ENCODE measurements at places on chromosomes 13 and 19.

DNA sequence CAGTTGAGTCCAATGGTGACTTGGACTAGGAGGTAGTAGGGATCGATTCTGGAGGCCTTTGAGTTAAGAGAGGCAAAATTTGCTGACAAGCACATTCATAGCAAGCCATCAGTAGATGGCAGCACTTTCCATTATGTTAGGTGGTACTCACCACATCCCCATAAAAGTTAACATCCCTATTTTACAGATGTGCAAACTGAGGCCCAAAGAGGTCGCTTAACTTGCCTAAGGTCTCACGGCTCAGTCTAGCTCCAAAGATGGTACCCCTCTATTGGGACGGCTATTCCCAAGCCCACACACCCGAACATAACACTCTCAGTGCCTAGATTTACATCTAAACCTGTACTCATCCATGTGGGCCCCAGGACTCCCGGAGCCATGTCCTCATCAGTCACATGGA is 21.5 kb upstream of the FOSB start:
- DNase-seq: no peak

GRCh38 chr13:46975173-46975572 is 78.3 kb upstream of the HTR2A start:
- DNase-seq: no peak

DNA sequence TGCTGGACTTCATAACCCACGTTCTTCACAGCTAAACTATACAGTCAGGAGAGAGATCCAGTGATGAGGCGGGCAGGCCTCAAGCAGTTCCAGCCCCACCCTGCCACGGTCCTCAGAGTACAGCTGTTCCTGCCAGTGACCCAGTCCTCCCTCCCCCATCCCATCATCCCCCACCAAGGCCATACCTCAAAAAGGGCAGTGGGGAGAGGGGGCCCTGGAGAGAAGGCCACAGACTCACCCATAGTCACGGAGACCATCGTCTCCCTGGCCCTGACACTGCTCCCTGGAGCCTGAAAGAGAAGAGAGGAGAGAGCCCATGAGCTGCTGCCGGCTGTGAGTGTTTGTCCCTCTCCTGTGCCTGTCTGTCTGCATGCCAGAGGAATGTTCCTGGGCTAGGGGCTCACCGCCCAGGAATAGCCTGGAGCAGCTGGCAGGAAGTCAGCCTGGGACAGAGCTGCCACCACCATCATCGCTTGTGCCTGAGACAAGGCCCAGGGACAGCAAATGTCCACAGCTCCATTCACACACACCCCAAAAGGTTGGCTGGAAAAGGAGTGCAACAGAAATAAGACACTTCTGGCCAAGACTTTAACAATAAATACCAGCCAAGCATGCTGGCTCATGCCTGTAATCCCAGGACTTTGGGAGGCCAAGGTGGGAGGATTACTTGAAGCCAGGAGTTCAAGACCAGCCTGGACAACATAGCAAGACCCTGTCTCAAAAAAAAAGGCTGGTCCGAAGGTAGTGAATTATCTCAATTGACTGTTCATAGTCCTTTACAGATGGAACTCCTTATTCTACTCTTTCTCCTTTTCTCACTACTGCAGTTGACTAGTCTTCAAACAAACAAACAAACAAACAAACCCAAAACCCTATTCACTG is 6.4 kb downstream of the C19orf47 start:
- DNase-seq: peak; percentile 10

DNA sequence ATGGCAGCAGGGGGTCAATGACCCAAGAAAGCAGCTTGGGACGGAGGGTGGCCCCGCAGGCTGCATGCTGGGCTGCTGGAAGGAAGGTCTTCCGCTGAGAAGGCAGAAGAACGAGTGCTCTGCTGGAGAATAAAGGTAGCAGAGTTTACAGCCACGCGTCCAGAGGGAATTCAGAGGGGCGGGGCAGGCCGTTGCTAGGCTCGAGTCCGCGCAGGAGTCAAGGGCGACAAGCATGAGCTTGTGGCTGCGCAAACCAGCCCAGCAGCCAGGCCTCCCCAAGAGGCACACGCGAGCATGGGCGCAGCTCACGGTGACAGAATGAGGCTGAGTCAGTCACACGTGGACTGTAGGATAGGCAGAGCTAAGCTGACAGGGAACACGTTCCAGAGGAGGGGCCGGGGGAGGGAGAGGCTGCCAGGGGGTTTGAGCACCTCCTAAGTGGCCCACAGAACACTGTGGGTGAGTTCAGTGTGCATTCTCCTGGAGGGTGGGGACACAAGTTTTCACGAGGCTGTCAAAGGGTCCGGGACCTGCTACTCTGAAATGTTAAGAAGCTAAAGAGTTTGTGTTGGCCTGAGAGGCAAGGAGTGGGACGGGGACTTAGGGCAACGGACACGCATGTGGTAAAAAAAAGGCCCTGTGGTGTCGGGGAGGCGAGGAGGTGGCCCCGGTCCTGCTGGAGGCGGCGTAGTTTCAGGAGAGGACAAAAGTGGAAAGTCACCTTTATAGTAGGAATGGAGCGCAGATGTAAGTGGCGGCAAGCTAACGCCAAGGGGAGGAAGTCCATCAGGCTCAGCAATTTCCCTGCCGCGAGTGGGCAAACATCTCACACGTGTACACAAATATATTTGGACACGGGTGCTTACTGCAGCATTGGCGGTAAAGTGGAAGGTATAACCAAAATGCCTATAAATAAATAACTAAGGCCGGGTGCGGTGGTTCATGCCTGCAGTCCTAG is 17.7 kb downstream of the RFX2 start:
- DNase-seq: peak; percentile 77

- DNase-seq: no peak
Measured at GRCh38 chr13:30354493-30355383, 47.4 kb upstream of the KATNAL1 start.

DNA sequence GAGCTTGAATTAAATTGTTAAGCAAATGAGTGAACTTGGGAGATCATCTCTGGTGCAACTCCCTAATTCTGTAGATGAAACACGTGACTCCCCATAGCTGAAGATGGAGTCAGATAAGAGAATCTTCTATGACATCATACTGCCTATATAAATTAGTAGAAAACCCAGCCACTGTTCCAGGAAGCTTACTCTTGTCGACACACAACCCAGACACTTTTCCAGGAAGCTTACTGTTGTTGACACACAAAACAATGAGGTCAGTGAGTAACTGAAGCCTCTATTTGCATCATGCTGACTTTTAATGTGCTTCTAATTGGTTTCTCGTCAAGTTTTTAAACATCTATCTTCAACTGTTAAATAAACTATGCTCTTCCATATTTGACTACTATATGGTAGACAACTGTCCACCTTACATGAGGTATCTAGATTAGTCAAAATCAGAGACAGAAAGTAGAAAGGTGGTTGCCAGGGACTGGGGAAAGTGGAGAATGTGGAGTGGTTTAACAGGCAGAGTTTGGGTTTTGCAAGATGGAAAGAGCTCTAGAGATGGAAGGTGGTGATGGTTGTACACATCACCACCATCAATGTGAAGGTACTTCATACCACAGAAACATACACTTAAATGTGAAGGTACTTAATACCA is 168.2 kb downstream of the FGF14 start:
- no peak for DNase-seq

- no peak for DNase-seq
Measured at GRCh38 chr13:98385606-98386005, 191.3 kb downstream of the STK24 start.

DNA sequence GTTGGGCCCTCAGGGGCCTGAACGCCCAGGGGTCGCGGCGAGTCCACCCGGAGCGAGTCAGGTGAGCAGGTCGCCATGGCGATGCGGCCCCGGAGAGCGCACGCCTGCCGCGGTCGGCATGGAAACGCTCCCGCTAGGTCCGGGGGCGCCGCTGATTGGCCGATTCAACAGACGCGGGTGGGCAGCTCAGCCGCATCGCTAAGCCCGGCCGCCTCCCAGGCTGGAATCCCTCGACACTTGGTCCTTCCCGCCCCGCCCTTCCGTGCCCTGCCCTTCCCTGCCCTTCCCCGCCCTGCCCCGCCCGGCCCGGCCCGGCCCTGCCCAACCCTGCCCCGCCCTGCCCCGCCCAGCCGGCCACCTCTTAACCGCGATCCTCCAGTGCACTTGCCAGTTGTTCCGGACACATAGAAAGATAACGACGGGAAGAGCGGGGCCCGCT is at the start of gene CCNA1:
Gene CCNA1, plus strand, starts transcription at position 390 of the 439 bp plus-strand sequence. CDS start 562 bp downstream, outside the sequence.
- DNase-seq: no peak

DNA sequence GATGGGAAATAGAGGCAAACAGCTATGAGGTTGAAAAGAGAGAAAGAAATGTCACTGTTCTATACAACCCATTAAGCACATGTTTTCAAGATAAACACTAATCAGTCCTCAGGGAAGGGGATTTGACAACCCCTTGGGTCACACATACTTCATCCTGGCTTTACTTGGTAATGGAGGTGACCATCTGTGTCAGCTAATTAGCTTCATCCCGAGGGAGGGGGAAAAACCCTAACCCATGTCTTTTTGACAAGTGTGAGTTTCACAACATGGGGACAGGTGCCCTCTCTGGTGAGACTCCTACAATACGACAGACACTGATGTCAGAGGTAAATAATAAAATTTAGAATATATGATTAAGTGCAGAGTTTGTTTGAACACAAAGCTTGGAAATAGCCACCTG is 43.1 kb downstream of the ZNF611 start:
- no peak for DNase-seq

DNA sequence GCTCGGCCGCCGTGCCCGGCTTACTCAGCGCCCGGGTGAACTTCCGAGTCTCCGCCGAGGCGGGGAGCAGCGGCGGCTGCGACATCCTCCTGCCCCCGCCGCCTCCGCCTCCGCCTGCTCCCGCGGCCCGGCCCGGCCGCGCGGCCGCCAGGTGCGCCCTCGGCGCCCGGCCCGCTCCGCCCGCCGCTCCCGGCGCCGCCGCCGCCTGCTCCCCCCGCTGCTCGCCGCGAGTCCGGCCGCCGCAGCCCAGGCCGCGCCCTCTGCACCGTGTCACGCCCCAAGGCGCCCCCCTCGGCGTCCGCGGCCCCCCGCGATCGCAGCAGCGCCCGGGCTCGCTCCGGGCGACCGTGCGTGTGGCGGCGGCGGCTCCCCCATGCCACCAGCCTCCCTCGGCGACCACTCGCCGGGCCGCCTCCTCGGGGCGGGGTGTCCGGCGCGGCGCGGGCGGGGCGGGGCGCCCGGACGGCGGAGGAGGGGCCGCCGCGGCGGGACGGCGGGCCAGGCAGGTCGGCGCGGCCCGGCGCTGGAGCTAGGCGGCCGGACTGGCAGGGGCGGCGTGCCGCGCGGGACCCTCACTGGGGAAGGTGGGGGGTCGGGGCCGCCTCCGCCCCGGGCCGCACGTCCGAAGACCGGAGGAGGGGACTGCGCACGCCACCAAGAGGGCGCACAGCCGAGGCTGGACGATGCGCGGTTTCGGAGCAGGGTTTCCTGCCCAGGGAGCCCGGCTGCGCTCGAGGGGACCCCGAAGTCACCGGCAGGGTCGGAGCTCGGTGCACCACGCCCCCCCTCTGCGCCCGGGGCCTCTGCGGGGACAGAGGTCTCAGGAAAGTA is 108.6 kb upstream of the DOCK9 start:
- peak; percentile 57 for DNase-seq

- no peak for DNase-seq
Measured at GRCh38 chr19:3392480-3392879, 26.1 kb downstream of the NFIC start.

DNA sequence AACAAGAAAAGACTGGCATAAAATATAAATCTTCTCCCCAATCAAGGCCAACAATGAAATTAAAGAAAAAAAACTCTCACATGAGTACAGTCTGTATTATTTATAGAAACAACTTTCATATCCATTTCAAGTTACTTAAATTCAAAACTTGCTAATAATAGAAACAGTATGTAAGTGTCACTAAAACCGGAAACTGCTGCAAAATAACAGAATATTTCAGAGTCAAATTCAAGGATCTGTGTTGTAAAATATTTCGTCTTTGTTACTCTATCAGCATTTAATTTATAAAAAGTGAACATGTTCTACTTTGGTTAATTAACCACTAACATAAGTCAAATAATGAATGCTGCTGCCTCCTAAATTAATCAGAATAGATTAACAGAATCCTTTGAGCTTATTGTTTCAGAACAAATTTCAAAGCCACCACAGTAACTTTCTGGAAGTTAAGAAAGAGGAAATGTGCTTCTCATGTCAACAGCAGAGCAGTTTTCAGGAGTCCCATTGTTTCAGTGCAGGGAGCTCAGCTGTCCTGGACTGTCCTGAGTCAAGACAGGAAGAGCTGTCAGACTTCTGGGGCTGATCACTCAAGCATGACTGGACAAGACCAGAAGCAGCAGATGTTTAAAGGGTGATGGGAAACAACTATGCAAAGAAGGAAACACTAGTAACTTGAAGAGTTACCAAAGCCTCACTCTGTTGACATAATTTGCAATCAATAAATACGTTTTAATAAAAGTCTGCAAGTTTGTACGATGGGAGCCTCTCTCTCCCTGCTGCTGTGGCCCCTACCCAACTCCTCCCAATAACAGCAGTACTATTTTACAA is 76.9 kb downstream of the FOXO1 start:
- peak; percentile 98 for DNase-seq

DNA sequence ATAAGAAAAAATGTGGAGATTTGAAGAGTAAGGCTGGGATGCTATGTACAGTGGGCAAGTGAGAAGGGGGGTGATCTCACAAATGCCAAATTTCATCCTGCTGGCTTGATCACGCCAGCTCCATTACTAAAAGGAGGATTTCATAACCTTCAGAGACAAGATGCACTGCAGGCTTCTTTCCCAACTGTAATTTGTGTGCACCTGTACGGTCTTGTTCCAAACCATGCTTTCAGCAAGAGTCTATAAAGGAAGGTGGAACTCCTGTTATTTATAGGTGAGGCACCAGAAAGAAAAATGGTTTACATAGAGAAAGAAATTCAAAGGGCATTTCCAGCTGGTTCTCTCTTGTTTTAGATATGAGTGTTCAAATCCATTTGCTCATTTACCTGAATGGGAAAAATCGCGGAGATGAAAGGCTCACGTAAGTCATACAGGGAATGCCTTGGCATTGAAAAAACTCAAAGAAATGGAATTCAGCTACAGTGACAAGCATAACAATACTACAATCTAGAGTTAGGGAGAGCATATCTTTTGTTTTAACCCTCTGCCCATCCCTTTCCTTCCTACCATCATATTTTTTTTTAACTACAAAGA is 13.3 kb downstream of the EFNB2 start:
- DNase-seq: no peak

DNA sequence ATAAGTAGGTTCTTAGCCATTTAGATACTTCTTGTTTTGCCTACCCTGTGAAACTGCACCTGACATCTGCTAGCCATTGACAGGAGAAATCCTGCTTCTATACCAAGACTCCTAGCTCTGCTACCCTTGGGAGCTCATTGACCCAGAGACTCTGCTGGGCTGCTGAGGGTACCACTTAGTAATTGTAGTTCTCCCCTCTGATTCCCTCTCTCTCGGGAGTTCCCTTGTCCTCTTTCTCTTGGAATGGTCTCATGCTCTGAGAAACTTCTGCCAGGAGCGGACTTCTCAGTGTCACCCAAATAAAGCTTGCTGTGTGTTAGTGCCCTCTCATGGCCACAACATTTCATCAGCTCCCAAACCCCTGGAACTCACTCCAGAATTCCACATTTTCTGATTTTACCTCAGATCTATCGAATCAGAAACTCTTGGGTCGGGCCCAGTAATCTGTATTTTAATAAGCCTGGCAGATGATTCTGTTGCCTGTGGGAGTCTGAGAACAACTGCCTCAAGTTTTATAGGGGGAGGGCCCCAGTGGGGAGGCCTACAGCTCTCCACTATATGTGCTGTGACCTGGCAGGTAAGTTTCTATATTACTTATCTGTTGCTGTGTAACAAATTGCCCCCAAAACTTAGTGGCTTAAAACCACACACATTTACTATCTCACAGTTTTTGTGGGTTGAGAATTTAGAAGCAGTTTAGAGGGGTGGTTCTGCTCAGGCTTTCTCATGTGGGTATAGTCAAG is 221.1 kb downstream of the TDRD3 start:
- DNase-seq: peak; percentile 4

- no peak for DNase-seq
Measured at GRCh38 chr19:32530773-32531172, 50.2 kb upstream of the PDCD5 start.

Data from kidney capillary endothelial cell (primary cell).